Left kidney (tissue), 8 donors: ENCODE measurements at places on chromosomes 16 and 17.

GRCh38 chr17:72119873-72120641 lies 763 bp upstream of the SOX9 start:
- DNase-seq, result no peak

GRCh38 chr16:74951681-74952080 lies 33.2 kb downstream of the WDR59 start:
- no peak for DNase-seq

GRCh38 chr16:2537451-2538379 lies at the start of gene PDPK1:
TSS of gene PDPK1 (plus strand) at chr16:2538021. CDS start at chr16:2538113, 92 bp downstream.
- DNase-seq, result peak; percentile 94

- no peak for DNase-seq
Measured at GRCh38 chr16:53704445-53704813, 473 bp downstream of the FTO start.

DNA sequence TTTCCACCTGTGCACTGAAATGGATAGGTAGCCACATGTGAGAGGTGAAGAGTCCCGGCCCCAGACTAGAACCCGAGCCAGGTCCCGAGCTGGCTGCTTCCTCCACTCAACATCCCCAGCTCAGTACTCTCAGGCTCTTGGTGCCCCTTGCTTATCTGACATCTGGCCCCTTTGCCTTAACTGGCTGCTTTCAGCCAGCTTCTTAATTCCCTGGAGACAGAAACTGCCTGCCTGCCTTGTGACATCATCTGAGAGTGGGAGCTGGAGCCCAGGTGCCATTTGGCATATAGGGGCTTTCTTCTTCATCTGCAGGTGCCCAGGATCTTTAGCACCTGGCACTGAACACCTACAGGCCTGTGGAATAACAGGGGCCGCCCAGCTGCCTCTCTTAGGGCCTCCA lies 8.9 kb downstream of the CHAD start:
- DNase-seq, result no peak

DNA sequence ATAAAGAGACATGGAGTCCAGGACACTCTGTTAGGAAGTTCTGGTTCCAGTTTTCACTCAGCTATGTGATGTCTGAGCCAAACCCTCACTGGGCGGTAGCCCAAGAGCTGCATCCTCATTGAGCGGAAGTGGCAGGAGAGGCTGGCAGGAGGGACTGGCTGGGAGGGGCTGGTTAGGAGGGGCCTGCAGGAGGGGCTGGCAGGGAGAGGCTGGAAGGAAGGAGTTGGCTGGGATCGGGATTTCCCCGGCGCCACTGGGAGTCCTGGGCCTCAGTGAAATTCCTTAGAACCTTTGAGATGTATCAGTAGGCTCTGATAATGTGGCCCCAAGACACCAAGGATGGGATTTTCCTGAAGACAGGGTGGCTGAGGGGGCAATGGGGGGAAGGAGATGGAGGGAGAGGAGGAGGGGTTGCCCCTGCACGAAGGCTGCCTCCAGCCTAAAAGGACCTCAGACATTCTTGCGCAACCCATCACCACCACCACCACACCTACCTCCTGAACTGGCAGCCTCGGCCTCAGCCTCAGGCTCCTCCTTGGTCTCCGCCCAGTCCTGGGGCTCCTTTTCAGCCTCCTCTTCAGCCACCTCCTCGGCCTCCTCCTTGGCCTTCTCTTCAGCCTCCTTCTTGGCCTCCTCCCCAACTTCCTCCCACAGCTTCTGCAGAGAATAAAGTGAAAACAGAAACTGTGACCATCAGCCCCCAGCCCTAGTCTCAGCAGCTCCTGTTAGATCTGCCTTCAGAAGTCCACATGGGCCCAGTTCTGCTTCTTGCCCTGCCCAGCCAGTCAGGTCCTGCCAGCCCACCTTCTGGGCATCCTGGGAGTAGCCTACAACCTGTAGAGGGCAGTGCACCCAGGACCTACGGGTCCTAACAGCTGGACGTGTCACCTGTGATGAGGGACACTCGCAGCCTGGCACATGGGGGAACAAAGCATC lies 31.7 kb downstream of the CNGB1 start:
- no peak for DNase-seq

- DNase-seq, result no peak
Measured at GRCh38 chr16:14462811-14463210, 167.2 kb downstream of the PARN start.

GRCh38 chr17:55757659-55758058 lies 6.8 kb downstream of the PCTP start:
- DNase-seq, result no peak

- DNase-seq, result no peak
Measured at GRCh38 chr16:21523411-21524067, 75.8 kb upstream of the METTL9 start.

GRCh38 chr16:13856398-13856797 lies 63.6 kb upstream of the ERCC4 start:
- DNase-seq, result no peak

- no peak for DNase-seq
Measured at GRCh38 chr17:34398990-34399389, 36.0 kb upstream of the CCL1 start.

DNA sequence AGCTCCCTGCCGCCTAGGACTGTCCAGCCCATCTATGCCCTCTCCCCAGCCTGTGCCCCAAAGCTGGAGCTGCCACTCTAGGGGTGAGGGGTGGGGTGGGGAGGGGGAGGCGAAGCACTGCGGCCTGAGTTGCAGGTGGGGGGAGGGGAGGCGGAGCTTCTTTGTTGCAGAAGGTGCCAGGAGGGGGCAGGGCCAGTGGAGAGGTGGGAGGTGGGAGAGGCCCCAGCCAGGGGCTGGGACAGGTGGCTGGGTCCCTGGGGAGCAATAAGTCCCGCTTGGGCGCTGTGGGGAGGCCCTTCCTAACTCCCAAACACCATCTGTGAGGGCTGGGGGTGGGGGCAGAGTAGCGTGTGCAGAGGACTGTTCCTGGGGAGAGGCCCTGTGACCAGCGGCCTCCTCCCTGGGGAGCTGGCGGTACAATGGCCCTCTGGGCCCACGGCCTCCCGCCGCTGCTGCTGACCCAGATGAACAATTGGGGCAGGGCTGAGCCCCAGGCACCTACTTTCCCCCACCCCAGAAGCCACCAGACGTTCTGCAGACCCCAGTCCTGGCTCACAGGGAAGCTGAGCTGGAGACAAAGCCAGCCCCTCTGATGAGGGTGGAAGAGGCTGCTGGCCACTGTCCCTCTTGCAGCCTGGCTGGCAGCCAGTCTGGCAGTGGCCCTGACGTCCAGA lies 2.2 kb upstream of the NTN3 start:
- no peak for DNase-seq

DNA sequence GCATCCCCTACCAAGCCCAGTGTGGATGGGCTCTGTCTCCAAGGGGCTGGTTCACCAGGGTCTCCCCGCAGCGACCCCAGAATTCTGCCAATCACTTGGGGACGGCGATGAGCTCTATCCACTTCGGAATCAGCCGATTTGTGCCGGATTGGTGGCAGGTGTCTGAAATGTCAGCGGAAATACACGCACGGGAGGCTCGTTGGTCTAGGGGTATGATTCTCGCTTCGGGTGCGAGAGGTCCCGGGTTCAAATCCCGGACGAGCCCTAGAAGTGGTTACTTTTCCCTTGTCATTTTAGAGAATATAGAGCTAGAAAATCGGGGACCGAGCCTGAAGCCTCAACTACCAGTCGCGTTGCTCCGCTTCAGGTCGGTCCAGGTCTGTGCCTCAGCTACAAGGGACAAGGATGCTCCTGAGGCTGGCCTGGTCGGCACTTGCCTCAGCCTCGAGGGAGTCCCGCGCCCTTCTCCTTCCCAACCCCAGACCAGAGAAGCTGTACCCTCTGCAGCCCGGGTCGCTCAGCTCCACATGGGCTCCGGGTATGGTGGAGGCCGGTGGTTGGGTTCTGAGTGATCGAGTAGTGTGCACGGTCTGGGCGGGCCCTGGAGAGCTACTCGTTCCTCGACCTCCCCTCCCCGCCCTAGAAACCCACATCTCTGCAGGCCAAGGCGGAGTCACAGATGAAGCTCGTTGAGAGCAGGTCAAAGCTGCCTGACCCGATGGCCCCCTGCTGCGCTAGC lies 16.0 kb upstream of the OR1F1 start:
- no peak for DNase-seq

DNA sequence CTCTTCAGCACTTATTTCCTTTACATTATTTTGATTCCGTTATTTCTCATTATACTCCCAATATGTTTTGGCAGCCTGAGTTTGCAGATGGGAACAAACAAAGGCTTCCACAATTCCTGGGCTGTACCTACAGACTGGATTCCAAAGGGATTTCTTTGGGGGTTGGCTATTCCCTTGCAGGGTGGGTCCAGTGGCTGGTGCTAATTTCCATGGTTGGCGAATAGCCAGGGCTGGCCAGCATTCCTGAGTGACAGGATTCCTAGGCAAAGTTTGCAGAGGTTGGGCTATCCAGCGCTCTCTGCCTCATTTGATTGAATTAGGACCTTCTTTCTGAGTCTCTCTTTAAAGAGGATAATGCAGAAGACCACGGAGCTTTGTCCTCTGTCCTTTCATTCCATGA lies 207.4 kb downstream of the MAF start:
- no peak for DNase-seq

GRCh38 chr16:88387941-88388627 lies 5.3 kb downstream of the ZNF469 start:
- DNase-seq, result peak; percentile 52

- peak; percentile 24 for DNase-seq
Measured at GRCh38 chr17:63881935-63882601, at the start of gene GH2. TSS of gene GH2 (minus strand) at chr17:63881944. CDS start at chr17:63881801, 143 bp downstream.

DNA sequence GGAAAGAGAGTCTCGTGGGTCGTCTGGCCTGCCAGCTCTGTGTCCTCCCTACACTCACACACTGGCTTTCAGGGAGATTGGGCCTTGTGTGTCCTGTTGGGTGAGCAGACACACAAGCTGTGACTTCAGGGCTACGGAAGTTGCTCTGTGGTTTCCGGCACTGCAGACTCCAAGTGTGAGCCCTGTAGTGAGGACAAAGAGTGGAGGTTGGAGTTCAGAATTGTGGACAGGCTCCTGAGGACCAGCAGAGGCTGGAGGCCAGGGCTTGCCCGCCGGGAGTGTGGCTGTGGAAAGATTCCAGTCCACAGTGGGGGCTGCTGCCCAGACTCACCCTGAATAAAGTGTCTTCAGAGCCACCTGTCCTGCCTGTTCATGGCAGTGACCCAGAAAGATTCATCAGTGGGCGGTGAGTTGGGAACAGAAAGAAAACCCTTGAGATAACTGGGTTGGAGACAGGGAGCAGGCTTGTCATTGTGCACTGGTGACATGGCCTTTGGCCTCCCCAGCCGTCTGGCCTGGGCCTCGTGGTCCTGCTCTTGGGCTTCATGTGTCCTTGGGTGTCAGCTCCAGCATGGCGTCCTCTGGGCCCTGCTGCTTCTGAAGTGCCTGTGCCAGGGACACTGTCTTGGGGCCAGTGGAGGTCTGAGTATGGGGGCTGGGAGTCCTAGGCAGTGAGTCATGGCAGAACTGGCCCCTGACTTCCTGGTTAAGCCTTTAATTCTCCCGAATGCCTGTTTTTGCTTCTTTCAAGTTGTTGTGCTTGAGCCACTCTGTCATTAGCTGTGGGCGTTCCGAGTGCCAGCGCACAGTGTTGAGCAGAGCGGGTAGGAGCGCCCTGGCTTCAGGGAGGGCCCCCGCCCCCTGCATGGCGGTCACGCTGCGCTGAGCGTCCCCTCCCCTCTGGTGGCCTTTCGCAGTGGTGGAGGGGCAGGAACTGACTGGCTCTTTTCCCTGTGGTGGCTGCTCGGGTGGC lies 19.9 kb upstream of the ZNF750 start:
- peak; percentile 85 for DNase-seq

DNA sequence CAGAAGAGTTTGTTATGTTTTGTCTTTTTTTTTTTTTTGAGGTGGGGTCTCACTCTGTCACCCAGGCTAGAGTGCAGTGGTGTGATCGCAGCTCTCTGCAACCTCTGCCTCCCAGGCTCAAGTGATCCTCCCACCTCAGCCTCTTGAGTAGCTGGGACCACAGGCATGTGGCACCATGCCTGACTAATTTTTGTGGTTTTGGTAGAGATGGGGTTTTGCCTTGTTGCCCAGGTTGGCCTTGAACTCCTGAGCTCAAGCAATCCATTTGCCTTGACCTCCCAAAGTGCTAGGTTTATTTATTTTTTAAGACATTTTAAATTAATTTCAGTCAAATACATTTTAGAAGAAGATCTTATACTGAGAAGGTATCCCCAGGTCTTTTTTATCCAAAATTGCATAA lies 366.7 kb downstream of the KCNJ2 start:
- DNase-seq, result no peak

DNA sequence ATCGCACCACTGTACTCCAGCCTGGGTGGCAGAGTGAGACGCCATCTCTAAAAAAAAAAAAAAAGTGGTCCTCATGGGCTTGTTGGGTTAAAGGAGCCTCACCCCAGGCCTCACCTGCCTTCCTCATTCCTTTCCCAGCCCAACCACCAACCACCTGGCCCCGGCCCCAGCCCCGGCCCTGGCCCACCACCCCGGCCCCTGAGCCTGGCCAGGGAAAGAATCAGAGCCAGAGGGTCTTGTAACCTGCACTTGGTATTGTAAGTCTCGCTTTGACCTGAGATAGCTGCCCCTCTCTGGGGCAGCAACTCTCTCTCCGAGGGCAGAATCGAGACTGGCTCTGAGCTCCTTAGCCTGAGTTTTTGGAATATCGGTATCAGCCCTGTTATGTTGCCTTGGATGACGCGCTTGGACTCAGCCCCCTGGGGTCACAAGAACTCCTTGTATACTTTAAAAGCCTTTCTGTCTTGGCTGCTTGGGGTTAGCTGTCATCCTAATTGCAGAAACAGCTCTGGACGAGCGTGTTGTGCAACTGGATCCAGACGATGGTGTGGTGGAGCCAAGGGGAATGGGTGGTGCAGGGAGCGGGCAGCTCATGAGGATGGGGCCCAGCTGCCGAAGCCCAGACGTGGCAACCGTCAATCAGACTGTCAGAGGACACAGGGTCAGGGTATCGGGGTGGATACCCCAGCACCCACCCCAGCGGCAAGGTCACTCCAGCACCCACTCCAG lies 14.6 kb downstream of the SMTNL2 start:
- DNase-seq, result no peak

GRCh38 chr17:39863918-39864746 lies at the start of gene IKZF3:
TSS of gene IKZF3 (minus strand) at chr17:39864312. CDS start at chr17:39864126, 186 bp downstream.
- peak; percentile 53 for DNase-seq

DNA sequence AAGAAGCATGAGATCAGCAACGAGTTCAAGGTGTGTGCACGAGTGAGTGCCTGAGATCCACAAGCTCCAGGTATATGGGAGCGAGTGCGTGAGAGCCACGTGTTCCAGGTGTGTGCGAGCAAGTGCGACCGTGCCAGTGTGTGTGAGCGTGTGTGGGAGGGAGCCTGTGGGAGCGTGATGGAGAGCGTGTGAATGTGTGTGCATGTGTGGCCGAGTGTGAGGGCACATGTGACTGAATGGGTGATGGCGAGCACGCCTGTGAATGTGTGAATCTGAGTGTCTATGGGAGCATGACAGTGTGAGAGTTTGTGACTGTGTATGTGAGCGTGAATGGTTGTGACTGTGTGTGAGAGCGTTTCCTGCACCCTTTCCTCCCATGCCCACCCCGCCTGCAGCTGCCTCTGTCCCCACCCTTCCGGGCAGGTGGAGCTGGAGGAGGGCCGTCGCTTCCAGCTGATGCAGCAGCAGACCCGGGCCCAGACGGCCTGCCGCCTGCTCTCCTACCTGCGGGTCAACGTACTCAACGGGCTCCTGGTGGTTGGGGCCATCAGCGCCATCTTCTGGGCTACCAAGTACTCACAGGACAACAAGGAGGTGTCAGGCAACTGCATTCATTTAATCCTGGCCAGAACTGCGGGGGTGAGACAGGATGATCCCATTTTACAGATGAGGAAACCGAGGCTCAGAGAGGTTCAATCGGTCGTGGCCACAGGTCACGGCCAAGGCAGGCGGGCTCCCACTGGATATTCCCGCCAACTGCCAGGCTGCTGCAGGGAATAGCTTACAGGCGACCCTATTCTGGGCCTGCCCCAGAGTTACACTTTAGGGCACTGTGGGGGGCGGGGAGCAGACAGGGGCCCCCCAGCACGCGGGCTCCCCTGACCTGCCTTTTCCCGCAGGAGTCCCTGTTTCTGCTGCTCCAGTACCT lies 3.7 kb downstream of the TMC8 start:
- no peak for DNase-seq
